Non-pigmented ciliary epithelial cell (primary cell): ENCODE measurements at places on chromosomes 3 and 15.

DNA sequence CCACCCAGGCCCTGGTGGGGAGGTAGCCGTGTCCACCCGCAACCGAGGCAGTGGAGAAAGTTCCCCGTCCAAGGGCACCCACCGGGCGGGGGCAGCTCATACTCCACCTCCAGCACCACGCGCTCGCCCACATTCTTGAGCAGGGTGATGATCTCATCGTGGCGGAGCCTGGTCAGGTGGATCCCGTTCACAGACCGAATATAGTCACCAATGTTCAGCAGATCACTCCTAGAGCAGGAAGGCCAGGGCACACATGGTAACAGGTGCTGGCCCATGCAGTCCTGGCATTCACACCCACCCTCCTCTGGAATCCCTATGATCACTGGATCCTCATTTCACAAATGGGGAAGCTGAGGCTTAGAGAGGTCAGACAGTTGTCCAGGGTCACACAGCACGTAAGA is 15.8 kb downstream of the GRIP2 start:
- DNase-seq = no peak

- DNase-seq = no peak
These were observed 135.0 kb downstream of the TJP1 start for GRCh38 chr15:29687204-29687815.

DNA sequence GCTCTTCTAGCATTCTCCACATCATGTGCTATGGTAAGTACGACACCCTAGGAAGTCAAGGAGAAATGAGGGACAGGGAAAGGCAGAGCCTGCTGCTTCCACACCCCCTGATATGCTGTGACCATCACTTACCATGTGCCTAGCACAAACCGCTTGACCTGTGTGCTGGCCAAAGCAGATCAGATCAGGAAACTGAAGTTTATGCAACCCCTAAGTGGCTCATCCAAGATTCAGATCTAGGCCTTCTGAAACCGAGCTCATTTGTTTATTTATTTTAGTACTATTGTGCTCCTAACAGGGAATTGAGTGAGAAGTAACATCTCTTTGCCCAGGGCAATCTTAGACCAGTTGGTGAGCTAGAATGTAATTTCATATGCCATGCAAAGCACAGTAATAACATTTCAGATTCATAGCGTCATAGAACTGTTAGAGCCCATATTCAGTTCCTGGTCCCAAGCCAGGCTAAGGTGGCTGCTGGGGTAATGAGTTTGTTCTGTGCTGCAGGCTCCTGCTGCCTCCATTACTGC is at the start of gene RTP2:
Gene RTP2 (minus strand): TSS at position 51 of the 527 bp plus-strand sequence. CDS start 429 bp downstream, outside the sequence.
- no peak for DNase-seq

- no peak for DNase-seq
These were observed 923.0 kb upstream of the NR2F2 start for GRCh38 chr15:95407534-95407933.

- no peak for DNase-seq
These were observed 162.9 kb upstream of the CMC1 start for GRCh38 chr3:28078536-28078935.
